ENCODE measurements at places on chromosomes 5 and 9. TPM values are rescaled to one million over a fixed set of nuclear protein-coding genes. Genes with fewer than 3 reads are reported as not detected.
A peak's percentile ranks its signal among the peaks of the same experiment; 100 is the strongest.

CARD9 gene
- 7.4 TPM for total RNA-seq

PAEP gene
- total RNA-seq = 0.75 TPM

GAS1 gene
- total RNA-seq = not detected

UGT3A2 gene
- not detected for total RNA-seq

FABP6 gene
- total RNA-seq = not detected

- DNase-seq = no peak
Observed at GRCh38 chr5:143383988-143384387, 19.5 kb downstream of the NR3C1 start.

GRCh38 chr9:83065233-83065632 lies 2.3 kb upstream of the RASEF start:
- no peak for DNase-seq

DNA sequence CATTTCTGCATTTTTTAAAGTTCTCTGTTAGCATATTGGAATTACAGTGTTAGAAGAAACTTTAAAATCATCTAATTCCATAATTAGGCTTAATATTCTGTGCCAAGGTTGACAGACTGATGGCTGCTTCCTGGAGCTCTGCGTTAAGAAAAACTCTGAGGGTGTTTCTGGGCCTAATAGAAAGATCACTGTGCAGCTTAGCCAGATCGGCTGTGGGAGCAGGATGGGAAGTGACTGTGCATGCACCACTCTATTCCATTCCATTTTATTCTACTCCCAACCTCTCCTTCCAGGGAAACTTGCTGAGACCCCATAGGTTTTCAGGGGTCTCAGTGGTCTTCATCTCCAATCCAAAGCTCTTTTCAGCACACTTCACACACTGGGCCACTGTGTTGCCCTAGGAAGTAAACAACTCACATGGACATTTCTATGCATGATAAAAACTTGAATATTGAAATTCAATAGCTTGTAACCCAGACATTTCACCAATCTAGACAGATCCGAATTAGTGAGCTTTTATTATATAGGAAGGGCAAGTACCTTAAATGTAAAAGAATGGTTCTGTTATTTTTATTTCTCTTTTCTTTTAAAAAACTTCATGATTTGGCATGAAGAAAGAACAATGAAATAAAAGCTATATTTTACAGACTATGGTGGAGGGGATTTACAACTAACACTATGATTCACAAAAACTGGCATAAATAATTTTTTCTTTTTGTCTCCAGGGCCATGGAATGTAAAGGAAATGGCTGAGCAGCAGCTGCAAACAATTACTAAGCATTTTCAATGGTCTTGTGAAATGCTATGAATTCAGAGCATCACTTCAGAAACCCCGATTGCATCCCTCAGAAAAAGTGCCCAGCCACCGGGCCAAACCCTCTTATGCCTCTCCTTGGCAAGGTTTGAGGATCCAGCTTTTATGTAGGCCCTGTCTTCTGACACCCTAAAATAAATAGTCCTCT lies 51.4 kb upstream of the DAB2 start:
- no peak for DNase-seq

GRCh38 chr5:59169768-59170150 lies 586.9 kb downstream of the RAB3C start:
- no peak for DNase-seq

DNA sequence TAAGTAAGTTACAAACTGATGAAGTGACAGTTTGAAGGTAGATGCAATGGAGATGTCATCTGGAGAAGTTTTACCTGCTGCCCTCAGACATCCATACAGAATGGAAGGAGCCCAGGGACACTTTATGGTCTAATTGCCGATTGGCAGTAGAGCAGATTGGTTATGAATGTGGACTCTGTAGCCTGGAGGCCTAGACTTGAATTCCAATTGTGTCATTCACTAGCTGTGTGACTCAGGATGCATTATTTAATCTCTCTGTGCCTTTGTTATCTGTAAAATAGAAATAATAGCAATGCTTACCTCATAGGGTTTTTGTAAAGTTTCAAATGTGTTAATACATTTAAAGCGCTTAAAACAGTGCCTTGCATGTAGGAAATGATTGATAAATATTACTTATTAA lies 5.2 kb upstream of the TCERG1 start:
- DNase-seq = no peak

GRCh38 chr9:78040726-78041125 lies 9.1 kb upstream of the GNAQ start:
- no peak for DNase-seq

DNA sequence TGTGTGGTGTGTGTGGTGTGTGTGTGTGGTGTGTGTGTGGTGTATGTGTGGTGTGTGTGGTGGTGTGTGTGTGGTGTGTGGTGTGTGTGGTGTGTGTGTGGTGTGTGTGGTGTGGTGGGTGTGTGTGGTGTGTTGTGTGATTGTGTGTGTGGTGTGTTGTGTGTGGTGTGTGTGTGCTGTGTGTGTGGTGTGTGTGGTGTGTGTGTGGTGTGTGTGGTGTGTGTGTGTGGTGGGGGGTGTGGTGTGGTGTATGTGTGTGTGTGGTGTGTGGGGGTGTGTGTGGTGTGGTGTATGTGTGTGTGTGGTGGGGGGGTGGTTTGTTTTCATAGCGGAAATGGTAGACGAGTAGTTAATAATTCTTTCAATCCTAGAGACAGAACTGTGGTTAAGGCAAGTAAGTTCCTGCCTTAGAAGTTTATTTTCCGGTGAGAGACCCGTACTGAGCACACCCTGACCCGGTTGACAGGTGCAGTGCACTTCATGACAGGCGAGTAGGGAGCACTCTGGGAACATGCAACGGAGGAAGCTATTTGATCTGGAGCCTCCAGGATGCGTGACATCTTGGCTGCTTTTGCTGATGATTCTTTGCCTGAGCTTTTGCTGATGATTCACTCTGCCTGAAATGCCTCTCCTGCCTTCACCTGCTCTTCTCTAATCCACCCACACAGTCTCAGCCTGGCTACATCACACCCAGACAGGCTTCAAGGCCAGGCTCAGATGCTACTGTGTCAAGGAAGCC lies 21.7 kb upstream of the FAT2 start:
- no peak for DNase-seq

DNA sequence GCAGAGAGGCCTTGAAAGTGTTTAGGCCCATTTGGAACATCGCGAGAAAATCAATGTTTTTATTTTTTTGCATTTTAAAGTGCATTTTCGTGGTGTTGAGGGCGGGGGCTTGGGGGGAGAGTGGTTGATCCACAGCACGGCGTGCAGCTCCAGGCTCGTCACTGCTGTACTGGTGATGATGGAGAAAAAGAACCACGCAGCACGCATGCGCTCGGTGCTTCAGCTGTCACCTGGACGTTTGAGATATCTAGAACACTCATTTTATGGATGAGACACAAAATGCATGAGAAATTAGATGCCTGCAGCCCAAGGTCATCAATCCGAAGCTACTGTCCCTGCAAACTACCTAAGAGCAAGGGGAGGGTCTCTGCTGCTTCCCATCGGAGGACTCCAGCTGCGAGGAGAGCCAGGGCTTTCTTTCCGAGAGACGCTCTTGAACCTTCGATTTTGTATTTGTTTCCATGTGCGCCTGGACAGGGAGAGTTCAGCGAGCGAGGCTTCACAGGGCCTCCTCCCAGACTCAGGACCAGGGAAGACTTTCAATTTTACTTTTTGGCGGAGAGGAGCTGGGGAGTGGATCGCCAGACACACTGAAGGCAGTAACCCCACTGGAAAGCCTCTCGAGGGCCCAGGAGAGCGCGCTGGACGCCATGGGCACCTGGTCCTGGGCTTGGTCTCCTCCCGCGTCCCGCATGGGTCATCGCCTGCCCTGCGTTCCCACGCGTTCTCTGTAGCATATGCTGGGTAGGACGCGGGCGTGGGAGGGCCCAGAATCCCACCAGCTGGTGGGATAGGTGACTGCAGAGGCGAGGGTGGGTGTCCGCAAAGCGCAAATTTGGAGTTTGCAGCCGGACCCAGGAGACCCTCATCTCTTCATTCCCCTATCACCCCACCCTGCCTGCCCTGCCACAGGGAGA lies 2.5 kb downstream of the DMRT2 start:
- DNase-seq = no peak

DNA sequence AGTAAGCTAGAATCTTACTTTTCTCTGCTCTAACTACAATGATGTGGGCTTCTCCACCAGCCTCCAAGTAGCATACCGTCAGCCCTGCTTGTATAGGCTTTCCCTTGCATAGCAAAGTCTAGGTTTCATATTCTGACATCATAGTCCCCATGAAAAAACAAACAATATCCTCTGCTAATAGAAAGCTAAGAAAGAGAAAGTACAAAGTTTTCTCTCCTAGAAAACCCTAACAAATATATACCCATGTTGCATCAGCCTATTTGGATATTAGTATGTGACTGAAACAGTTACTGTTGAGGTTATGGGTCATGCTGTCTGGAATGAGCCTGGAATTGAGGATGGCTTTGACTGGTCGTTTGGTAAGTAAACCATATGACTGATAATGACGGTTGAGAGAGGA lies 1696.0 kb downstream of the MAT2B start:
- DNase-seq = no peak

DNA sequence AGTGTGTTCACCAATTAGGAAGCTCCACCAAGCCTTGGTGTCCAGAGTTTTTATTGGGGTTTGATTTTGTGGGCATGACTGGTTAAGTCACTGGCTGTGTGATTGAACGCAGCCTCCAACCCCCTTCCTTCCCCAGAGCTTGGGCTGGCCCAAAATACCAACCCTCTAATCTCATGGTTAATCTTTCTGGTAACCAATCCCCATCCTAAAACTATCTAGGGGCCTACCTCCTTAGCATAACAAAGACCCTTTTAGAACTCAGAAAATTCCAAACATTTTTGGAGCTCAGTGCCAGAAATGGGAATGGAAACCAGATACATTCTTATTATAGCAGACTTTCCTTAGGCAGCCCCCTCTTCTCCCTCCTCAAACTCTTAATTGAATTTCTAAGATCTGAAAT lies 35.9 kb upstream of the HRH2 start:
- DNase-seq = no peak

- no peak for DNase-seq
Observed at GRCh38 chr5:33936381-33937016, at the start of gene RXFP3. RXFP3 (plus strand) TSS chr5:33936386; CDS start chr5:33936741, 355 bp downstream.

DNA sequence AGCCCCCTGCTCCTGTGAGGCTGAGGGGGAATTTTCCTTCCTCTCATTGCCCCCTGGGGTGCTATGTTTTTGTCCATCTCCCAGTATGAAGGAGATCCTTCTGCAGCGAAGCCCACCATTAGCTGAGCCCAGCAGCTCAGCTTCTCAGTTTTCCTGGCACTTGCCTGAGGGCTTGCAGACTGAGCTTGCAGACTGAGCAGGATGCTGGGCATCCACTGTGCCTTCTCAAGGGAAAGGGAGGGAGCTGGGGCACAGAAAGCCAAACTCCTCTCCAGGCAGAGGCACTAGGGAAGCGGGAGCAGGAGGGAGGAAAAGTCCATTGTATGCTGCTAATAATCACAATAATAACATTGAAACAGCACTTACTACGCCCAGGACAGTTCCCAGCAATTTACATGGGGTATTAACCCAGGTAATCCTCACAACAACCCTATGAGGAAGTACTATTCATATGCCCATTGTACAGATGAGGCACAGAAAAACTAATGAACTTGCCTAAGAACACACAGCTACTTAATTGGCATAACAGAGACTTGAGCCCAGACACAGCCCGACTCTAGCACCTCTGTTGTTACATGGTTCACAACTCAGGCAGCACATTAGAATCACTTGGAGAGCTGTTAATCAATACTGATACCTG lies 86.9 kb upstream of the SSBP2 start:
- DNase-seq = no peak

- DNase-seq = no peak
Observed at GRCh38 chr5:119328753-119329602, 26.8 kb upstream of the TNFAIP8 start.

DNA sequence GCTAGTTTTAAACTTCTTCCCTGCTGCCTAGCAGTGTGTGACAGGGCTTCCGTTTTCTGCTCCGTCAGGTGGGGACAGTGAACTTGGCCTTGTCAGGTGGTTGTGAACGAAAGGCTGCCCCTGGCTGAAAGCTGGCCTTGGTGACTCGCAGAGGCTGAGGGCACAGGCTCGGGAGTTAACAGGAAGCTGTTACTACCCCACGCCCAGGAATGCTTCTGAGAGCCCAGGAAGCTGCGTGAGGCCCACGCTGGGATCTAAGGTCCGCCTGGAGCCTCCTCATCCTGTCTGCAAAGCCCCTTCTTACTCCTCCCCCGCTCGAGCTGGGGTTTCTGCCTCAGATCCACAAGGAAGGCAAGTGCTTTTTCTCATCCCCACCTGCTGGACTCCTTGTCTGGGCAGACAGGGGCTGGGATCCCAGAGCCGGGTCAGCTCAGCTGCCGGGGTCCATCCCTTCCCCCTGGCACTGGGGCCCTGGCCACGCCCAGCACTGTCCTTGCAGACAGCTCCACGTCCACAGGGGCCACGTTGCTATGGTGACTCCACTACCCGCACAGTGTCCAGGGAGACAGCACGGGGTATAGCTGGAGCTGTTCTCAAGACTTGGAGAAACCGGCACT lies 124.7 kb upstream of the TBC1D2 start:
- DNase-seq = no peak

- DNase-seq = no peak
Observed at GRCh38 chr9:86940774-86941173, 6.5 kb downstream of the GAS1 start.

DNA sequence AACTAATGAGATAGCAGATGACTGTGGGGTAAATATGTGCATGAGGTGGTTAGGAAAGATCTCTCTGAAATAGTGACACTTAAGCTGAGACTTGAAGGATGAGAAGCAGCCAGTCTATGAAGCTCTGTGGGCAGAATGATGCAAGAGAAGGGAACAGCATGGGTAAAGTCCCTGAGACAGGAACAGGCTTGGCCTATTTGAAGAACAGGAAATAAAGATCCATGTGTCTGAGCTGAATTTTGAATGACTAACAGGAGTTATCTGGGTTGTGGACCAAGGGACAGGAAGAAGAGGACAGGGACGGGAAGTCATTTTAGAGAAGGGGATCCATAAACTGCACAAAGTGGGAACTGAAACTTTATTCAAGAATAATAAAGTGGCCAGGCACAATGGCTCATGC lies 25.6 kb upstream of the HMGCS1 start:
- DNase-seq = no peak

- DNase-seq = peak; percentile 10
Observed at GRCh38 chr5:40879163-40879942, 29.9 kb upstream of the C7 start.
